SHP77 treated with DMSO at 0.1 percent for 48 hours (cell line): ENCODE measurements at places on chromosomes 12 and 14.

DNA sequence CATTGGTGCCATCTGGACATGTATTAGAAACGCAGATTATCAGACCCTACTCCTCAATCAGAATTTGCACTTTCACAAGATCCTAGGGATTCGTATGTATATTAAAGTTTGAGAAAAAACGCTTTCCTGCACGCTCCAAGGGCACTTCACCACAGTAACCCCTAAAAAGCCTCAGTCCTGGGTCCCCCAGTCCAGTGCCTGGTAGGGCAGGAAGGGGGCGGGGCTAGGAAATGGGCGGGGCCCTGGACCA lies 369 bp downstream of the DEPDC4 start:
- DNase-seq: no peak

DNA sequence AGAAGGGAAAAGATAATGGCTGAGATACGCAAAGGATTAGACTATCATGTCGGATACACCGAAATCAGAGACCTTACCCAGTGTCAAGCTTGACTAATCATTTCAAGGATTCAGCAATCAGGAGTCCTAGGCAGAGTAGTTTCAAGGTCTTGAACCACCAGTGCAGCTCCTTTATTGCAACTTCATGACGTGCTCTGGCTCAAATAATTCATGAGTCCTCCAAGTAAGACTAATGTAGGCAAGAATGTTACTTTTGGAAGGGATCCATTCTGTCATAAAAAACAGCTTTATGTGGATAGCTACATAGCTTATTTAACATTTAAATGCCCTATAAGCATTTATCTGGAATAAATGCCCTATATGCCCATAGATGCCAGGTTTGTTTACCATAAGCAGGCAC lies 123.2 kb downstream of the LMO3 start:
- DNase-seq: no peak

DNA sequence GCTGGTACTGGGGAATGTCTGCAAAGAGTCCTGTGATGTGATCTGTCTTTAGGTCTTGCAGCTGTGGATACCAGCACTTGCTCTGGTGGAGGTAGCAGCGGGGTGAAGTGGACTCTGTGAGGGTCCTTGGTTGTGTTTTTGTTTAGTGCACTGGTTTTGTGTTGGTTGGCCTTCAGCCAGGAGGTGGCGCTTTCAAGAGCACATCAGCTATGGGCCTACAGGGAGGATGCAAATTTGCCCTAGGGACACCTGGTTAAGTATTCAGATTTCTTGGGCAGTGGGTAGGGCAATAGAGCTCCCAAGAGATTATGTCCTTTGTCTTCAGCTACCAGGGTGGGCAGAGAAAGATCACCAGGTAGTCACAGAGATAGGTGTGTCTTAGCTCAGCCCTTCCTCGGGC lies 63.8 kb downstream of the PTGER2 start:
- DNase-seq: no peak

DNA sequence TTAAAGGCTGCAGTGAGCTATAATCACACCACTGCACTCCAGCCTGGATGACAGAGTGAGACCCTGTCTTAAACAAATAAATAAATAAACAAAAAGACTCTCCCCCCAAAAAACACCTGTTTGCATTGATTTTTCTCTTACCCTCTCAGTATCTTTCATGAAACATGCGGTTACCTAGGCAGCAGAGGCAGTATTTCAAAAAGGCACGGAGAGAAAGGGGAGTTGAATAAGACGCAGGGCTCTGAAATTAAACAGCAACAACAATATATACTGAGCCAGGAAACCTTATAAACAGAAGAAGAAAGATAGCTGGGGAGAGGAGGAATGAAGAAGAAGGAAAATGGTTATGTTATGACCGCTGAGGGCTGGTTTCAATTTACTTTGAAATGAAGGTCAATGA lies 277.6 kb downstream of the BTG1 start:
- no peak for DNase-seq

DNA sequence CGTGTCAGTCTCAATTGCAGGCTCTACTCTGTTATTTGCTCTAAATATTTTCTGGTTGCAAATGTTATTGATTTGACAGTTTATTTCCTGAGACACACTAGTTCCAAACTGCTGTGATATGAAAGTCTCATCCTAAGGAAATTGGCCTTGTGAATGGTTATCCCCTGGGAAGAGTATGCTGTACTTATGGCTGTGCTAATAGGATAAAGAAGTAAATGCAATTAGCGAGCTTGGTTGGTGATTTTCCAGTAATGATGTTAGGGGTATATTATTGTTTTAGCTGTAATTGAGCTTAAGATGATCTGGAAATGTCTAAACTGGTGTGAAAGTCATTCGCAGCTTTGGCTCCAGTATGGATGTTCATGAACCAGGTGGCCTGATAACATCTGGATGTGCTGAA lies 197.9 kb downstream of the SUDS3 start:
- DNase-seq: no peak

GRCh38 chr12:234019-234418 lies 20.1 kb upstream of the SLC6A12 start:
- no peak for DNase-seq

DNA sequence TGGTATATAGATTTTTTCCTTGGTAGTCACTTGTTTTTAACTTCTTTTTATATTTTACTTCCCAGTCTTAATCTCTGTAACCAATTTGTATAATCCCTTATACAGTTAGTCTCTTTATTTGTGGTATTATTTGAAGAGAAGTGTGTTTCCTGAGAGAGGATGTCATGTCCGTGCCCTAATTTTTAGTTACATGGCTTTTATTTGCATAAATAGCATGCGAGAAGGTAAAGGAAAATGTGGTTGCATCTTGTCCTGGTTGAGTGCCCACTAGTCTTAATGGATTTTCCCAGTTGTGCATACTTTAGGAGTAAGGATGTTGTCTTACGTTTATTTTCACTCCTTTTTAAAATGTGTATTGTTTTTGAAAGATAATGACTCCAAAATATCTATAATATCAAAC lies 27.5 kb downstream of the RAP1B start:
- DNase-seq: no peak

GRCh38 chr12:104498211-104498801 lies 41.6 kb downstream of the CHST11 start:
- DNase-seq: no peak

- DNase-seq: no peak
These were observed 105.9 kb downstream of the PLXNC1 start for GRCh38 chr12:94254270-94254669.

- DNase-seq: no peak
These were observed 88.4 kb upstream of the TMEM132C start for GRCh38 chr12:128178565-128178964.

DNA sequence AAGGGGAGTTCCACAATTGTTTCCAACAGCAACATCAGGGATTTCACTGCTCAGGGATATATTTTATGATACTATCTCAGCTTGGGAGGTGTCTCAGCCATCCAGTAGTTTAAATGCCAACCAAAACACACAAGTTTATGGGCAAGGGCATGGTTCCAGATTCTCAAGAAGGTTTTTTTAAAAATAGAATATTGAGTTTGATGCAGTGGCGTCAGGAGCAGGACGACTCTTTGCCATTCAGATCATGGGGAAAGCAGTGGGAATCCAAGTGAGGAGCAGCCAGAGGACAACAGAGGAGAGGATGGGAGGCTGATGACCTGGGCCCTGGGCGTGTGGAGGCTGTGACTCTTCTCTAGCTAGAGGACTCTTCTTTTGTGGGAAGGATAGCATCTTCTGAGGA lies 25.7 kb downstream of the TSHR start:
- no peak for DNase-seq

- no peak for DNase-seq
These were observed 22.1 kb upstream of the AQP2 start for GRCh38 chr12:49928471-49928870.

DNA sequence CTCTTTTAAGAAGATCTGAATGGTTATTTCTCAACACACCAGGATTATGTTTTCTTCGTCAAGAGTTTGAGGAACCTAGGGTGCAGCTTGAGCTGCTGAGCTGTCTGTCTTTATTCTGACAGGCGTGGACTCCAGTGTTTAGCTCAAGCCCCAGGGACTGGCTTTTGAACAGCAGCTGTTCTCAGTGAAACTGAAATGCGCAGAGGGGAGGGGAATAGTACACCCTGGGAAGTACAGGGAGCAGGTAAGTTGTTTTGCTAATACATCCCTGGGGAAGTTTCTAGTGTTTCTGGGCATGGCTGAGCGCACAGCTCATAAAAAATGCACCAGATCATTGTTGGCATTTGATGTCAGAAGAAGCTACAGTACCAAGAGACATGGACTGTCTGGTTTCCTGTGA lies 659.8 kb downstream of the DIO2 start:
- no peak for DNase-seq

GRCh38 chr12:43669373-43669772 lies 89.2 kb downstream of the PUS7L start:
- DNase-seq: no peak

GRCh38 chr12:56298828-56299227 lies 1.3 kb downstream of the CS start:
- DNase-seq: no peak

DNA sequence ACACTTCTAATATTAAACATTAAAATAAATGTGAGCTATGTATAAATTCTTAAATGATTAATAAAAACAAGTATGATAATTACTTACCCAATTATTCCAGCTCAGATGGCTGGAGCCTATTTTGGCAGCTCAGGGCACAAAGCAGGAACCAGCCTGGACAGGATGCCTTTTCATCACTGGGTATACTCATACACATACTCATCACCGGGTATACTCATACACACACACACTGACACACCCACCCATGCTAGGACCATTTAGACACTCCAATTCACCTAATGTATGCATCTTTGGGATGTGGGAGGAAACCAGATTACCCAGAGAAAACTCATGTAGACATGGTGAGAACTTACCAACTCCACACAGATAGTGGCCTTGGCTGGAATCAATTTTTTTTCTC lies 57.9 kb upstream of the CNOT2 start:
- DNase-seq: no peak

DNA sequence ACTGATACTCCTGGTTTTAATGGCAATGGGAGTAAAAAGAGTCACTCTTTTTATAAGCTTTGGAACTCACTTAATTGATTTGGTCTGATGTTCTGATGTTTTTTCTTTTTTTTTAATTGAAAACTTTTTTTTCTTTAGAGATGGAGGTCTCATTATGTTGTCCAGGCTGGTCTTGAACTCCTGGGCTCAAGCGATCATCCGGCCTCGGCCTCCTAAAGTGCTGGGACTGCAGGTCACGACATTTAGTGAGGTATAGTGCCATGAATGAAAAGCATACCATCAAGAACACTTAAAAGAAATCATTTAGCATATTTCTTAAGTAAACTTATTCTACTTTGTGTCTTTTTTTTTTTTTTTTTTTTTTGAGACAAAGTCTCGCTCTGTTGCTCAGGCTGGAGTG lies 12.7 kb upstream of the EID3 start:
- DNase-seq: no peak

GRCh38 chr14:59268858-59269257 lies 80.4 kb downstream of the DAAM1 start:
- no peak for DNase-seq

DNA sequence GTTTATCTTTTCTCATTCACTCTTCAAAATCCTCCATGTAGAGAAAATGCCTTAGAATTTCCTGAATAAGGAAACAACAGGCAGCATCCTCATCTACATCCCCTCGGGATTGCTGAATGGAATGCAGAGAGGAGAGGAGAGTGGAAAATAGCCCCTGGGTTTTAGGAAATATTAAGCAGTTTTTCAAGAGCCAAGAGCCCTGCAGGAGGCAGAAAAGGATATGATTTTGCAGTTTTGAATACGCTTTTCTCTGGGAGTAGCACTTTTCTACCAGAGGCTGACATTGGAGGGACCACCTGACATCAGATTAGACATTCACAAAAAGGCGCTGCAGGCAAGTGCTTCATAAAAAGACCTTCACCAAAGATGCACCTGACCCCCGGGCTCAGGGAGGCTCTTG lies 362.2 kb upstream of the SFSWAP start:
- DNase-seq: no peak

- DNase-seq: peak; percentile 74
These were observed 28.1 kb upstream of the TBC1D30 start for GRCh38 chr12:64796205-64796845.

GRCh38 chr12:95648990-95649791 lies 97.9 kb upstream of the USP44 start:
- no peak for DNase-seq

DNA sequence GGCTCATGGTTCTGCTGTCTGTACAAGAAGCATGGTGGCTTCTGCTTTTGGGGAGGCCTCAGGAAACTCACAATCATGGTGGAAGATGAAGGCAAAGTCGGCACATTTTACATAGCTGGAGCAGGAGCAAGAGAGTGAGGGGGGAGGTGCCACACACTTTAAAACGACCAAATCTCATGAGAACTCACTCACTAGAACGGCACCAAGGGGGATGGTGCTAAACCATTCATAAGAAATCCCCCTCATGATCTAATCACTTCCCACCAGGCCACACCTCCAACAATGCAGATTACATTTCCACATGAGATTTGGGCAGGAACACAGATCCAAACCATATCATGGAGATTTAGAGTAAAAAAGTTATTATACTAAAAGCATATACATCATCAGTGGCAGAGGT lies 13.6 kb upstream of the LEMD3 start:
- no peak for DNase-seq

- DNase-seq: no peak
These were observed 26.8 kb downstream of the ZFYVE1 start for GRCh38 chr14:73000073-73000472.

GRCh38 chr12:46089414-46090162 lies 99.2 kb upstream of the SCAF11 start:
- no peak for DNase-seq

- DNase-seq: no peak
These were observed 7.5 kb upstream of the ZFP36L1 start for GRCh38 chr14:68800390-68800789.

- no peak for DNase-seq
These were observed 22.0 kb upstream of the LRIG3 start for GRCh38 chr12:58942345-58942744.

- DNase-seq: no peak
These were observed 486.1 kb upstream of the TMEM132C start for GRCh38 chr12:127780881-127781280.

GRCh38 chr12:5269846-5270245 lies 162.1 kb upstream of the NTF3 start:
- no peak for DNase-seq

GRCh38 chr12:110694330-110694901 lies 5.5 kb upstream of the HVCN1 start:
- DNase-seq: no peak

DNA sequence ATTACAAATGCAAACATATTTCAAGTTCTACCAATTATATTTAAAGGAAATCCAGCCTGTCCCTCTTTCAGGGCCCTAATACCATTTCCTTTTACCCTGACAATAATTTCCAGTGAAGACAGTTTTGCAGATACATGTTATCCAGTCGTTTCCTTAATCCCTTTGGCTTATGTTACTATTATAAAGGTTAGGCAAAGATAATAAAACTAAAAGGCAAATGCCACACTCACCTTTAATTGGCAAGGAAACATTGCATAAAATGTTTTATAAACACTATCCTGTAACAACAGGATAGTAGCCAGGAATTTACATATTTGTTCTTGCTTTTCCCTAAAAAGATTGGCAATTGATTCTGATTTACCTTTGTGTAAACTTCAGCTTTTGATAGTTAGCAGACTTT lies 168.7 kb downstream of the AEBP2 start:
- no peak for DNase-seq
